Activated T-helper 17 cell treated with anti-CD3 and anti-CD28 coated beads, Interleukin-2, amount 50 U/mL, for 72 hours (primary cell): ENCODE measurements at places on chromosomes 3 and 15.

DNA sequence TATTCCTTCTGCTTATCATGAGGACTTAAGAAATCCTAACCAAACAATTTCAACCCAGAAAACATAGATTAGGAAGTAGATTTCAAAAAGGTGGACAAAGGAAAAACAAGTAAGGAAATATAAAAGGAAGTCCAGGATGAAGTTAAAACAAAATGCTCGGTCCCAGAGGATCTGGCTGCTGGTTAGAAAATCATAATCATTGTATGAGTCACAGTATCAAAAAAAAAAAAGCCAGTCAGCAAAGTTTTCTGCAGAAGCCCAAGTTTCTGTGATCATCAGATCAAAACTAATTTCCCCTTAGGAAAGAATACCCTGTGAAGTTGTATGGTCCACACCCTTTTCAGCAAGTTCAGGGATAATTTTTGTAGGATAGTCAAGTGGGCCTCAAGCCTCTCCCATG, 43.0 kb upstream of the LRTM1 start:
- no peak for ATAC-seq

GRCh38 chr3:193980326-193980725, 155.6 kb upstream of the HES1 start:
- ATAC-seq, result no peak

DNA sequence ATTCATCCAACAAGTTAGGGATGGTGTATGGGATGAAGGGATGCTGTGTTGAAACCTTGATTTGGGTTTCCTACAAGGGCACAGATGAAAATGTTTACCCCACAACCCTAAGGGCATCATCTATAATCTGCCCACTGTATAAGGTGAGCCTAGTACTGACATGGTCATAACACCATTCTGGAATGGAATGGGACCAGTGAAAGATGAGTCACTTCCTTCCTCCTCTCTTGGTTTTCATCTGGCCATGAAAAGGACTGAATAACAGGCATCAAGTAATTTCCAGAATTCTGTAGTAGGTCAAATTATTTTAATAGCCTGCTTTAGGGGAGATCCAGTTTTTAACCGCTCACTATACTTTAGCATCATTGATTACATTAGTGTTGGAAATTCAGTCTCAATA, 538.6 kb downstream of the NR2F2 start:
- no peak for ATAC-seq

DNA sequence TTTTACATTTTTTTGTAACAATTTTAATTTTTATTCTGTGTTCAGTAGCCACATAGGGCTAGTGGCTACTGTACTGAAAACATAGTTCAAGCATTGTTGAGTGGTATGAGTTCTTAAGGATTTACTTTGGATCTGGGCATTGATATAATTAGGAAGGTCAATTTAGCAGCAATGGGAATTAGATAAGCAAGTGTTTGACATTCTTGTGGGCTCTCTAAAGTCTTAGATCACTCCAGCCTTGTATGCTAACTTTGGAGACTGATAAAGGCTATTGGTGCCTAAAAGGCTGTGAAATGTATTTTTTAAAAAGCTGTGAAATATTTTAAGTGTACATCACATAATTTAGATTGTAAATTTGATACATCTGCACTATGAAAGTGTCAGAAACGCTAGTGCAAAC, 2.5 kb upstream of the DNAJC13 start:
- ATAC-seq, result no peak
